Dorsolateral prefrontal cortex (tissue), 122 donors: ENCODE measurements at places on chromosomes 12 and 14.

DNA sequence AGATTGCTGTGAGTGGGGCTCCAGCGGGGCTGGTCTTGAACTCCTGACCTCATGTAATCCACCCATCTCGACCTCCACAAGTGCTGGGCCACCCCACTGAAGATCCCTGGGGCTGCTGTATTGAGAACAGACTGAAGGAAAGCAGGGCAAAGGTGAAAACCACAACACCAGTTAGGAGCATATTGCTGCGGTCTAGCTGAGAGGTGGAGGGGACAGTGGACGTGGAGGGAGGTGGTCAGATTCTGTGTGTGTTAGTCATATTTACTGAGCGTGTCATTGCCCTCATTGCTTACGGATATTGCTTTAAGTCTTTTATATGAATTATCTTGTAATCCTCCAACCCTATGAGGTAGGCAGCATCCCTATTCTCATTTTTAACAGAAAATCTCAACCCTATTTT, 69.0 kb upstream of the OVCH1 start:
- no peak for DNase-seq

GRCh38 chr12:57498571-57498970, 10.7 kb downstream of the MARS1 start:
- DNase-seq = no peak

- DNase-seq = no peak
Observed at GRCh38 chr14:71554959-71555612, 377.1 kb upstream of the RGS6 start.

DNA sequence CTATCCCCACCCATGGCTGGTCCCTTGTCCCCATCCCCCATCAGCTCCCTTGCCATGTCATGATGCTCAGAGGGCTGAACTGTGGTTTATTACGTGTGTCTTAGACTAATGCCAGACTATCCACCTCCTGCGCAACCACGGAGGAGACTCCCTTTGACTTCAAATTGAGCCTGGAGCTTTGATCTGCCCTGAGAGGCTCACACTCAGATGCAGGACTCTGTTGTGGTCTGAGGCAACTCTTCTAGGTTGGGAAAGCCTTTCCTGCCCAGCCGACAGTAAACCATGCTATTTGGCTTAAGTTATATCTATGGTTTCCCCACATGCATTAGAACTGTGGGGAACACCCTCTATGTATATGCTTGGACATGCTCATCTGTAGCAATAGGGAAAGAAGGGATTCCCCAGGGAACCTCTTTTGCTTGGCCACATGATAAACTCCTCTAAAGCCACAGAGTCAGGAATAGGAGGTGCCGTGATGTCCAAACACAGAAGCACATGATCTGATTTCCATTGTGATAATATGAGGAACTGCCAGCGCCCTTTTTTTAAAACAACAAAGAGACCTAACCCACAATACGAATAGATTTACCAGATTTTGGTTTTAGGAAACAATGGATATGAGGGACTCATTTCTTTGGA, 11.1 kb upstream of the LGALS3 start:
- no peak for DNase-seq

DNA sequence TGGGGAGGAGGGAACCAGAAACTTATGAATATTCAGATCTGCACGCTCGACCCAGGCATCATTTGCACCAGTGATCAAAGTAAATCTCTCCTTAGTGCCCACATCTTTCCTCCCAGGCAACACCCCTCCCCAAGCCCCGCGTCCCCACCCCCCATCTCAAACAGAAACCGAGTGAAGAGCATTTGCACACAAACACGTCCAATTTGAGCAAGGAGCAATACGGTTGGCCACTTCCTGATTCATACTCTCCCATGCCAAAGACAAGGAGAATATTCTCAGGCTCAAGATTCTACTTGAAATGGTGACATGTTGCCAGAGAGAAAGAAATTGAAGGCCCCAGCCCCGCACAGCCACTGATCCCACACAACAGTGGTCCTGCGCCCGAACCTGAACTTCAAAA, 7.1 kb downstream of the FOXN3 start:
- DNase-seq = no peak

DNA sequence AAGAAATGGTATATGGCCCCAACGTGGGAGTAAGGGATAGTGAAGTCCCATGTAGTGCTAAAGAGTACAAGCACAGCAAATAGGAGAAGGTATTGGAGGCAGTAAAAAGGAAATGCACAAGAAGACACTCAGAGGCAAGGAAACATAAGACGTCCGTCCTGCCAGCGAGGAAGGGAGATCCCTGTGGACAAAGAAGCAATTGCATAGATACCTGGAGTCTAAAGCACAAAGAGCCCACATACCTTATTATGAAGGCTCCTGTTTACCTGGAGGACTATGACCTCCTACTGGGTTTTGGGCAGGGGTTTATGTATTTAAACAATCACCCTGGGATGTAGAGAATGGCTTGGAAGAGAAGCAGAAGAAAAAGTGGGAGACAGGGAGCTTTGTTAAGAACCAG, 341.2 kb upstream of the DCN start:
- DNase-seq = no peak
